ENCODE measurements at places on chromosomes 3 and 15.

- DNase-seq = no peak
Observed at GRCh38 chr3:194990454-194991337, 280.3 kb downstream of the XXYLT1 start.

DNA sequence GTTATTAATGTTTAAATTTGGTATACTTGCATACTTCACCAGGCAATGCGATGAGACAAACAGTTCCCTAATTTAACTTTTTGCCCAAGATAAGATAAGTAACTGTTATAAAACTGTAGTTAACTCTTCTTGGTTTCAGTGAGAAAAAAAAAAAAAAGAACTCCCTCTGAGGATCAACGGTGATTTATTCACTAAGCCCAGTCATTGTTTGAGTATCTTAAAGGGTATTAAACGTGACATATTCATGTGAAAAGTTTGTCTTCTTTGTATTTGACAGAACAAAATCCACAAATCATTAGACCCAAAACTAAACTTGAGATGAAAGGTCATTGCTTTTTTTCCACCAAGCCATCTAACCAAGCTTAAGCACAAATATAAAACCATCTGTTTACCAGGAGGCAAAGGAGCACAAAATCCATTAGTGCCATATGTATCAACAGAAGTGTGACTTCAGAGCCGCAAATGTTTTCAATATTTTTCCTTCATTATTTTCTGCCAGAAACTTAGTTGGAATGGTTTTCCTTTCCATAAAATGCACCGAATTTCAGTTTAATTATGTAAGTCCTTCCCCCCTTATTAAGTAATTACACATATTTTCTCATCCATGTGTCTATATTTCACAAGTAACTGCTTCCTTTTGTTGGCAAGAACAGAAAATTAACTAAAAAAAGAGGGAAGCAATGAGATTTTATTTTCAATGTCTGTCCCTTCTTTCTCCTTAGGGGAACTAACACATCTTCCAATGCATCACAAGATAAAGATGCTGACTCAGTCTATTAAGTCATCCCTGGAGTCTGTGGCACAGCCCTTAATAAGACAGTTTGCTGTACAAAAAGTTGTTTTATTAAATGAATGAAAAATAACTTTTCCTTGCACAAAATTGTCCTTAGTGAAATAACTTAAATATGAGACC lies 92.2 kb upstream of the RAP2B start:
- DNase-seq = no peak

GRCh38 chr3:4595710-4596113 lies 102.6 kb downstream of the ITPR1 start:
- no peak for DNase-seq

DNA sequence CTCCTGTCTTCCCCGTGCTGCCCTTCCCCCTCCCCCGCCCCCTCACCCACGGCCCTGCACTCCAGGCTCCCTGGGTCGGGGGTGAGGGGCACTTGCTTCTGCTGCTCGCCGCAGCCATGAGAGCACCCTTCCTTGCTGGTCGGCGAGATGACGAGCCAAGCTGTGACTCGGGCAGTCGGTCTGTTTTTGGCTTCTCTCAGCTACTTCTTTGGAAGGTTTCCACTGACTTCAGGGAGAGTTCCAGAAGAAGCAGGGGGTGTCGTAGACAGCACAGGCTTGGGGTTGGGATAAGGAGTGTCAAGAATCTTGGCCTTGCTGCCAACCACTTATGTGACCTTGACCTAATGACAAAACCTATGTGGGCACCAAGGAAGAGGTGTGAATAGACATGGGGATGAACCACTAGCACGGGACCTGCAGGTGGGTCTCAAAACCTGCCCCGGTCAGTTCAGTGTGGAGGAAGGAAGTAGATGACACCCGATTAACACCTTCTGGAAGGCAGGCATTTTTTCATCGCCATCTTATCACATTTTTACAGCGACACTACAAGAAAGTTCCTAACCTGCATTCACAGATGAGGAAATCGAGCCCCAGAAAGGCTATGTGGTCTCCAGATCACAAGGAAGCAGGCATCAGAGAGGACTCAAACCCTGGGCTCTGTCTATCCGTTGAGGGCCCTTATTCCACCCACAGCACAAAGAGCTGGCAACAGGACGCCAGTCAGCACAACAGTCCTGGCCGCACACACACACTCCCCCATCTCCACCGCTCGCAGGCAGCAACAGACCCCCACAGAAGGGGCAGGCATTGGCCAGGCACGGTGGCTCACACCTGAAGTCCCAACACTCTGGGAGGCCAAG lies 120.9 kb downstream of the LIPC start:
- DNase-seq = no peak

- no peak for DNase-seq
Observed at GRCh38 chr15:40450047-40450446, 9.3 kb downstream of the BAHD1 start.

DNA sequence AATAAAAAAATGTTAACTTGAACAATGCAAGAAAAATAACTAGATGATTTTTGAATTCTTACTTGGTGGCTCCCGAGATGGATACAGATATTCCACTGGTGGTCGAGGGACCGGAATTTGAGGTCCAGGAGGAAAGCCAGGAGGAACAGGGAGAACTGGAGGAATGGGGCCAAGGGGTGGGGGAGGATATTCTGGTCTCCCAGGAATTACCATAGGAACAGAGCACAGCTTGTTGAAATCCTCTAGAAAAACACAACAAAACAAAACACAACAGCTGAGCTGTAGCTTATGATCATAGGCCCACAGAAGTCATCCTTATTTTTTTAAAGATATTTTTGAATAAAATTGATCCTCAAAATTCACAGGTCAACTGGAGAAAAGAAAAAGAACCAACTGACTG lies 129.4 kb downstream of the FBN1 start:
- DNase-seq = no peak

GRCh38 chr15:49621887-49622286 lies 1.0 kb downstream of the DTWD1 start:
- no peak for DNase-seq

DNA sequence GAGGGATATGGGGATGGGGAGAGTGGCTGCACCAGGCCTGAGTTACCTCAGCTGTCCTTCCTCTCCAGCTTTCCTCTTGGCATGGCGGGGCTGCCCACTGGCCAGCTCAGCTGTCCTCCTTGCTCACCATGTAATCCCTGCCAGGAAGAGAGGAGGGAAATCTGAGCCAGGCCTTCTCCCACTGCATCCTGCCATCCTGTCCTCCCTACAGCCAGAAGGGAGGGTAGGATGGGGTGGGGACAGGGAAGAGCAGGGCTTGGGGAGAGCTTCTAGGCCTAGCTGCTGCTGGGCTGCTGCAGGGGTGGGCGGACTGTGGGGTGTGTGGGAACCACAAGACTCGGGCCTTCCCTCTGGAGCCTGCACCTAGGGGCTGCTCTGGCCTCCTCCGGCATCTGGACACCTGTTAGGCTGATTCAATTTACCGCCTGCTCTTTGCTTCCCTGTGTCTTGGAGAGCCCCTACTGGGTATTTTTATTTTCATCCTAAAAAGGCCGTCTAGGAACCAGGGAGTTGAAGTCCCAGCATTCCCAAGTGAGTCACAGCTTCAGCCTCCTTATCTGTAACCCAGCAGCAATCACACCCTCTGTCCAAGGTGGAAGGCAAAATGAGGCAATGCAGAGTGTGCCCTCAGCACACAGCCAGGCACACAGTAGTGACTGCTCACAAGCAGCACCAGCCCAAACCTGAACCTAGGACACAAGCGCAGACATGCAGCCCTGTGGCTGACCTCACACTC lies 13.1 kb upstream of the KY start:
- no peak for DNase-seq

DNA sequence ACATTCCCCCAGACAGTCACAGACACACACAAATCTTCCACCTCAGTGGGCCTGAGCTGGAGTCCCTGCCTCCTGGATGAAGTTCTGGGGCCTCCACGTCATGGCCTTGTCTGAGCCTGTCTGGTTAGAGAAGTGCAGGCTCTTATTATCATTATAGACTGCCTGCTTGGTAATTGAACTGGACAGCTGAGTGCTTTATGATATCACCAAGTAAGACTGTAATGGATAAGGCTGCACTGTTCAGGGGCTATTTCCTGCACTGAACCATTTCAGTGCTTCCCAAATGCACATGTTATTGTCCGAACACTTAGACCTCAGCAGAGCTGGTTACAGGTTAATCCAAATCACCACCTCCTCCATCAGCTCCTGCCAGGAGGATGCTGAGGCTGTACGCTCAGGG lies 8.7 kb upstream of the ST6GAL1 start:
- DNase-seq = no peak

DNA sequence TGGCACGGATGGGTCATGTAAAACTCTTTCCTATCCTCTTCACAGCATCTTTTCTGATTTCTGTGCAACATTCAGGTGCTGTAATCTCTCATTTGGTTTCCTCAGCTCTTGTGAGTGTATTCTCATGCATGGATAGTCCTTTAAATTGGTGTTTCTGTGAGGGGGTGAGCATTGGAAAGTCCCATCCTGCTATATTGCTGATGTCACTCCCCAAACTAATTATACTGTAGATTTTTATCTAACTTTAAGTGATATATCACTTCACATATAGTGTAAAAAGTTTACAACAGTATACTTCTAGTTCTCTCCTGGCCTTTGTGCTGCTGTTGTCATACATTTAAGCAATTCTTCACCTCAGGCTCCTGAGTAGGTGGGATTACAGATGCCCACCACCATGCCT lies 102.7 kb downstream of the GLDN start:
- DNase-seq = no peak

DNA sequence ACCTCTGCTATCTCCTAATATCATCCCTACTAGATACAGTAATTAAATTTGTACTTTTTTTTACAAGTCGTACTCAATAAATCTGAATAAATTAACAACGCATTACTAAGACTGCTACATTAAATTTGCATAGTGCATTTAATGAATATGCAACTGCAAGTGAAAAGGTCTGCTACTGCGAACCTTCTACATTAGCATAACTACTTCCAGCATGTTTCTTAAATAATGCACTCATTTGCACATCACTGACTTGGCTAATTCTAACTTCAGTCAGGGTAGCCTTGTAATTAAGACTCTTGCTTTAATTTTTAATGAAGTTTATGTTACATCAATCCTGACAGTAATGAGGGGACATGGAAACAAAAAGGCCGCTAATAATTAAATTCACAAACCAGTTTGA lies 98.9 kb upstream of the FOXB1 start:
- DNase-seq = no peak

All from T follicular helper cell (primary cell).